ENCODE measurements at places on chromosomes 5 and 9. TPM values are rescaled to one million over a fixed set of nuclear protein-coding genes. Genes with fewer than 3 reads are reported as not detected.

Gene TAF1L
- not detected for total RNA-seq

Gene SLC6A3
- 0.40 TPM for total RNA-seq

Gene NRARP
- total RNA-seq = 56.1 TPM

Gene NR5A1
- not detected for total RNA-seq

Gene SPTLC1
- 53.6 TPM for total RNA-seq

Gene PTPRD
- 125 TPM for total RNA-seq

Gene EPB41L4A
- 3.3 TPM for total RNA-seq

Gene DMGDH
- total RNA-seq = 0.94 TPM

Gene LEAP2
- 29.9 TPM for total RNA-seq

Gene CDH9
- total RNA-seq = not detected

Measured in Peyer's patch (tissue), 4 donors.